ENCODE measurements at places on chromosomes 16 and 17.

- peak; percentile 67 for DNase-seq
These were observed 38.8 kb downstream of the C16orf95 start for GRCh38 chr16:87278191-87279093.

DNA sequence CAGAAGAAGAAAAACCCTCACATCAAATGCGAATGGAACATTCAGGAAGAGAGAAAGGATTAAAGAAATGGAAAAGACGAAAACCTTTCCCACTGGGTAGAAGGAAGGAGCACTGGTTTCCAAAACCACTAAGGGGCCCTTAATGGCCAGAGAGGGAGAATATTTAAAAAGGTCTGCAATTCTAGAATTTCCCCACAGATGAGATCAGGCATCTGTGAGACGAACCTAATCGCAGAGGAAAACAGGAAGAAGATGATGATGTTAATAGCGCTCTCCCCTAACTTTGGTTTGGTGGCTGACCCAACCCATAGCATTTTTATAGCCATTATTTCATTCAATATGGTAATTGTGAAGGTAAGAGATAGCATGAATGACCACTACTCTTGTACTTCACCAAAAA, 32.8 kb downstream of the XYLT1 start:
- DNase-seq: no peak

- no peak for DNase-seq
These were observed 77.3 kb upstream of the ATF7IP2 start for GRCh38 chr16:10308305-10309193.

GRCh38 chr16:50600582-50601283, 52.5 kb downstream of the NKD1 start:
- DNase-seq: no peak

DNA sequence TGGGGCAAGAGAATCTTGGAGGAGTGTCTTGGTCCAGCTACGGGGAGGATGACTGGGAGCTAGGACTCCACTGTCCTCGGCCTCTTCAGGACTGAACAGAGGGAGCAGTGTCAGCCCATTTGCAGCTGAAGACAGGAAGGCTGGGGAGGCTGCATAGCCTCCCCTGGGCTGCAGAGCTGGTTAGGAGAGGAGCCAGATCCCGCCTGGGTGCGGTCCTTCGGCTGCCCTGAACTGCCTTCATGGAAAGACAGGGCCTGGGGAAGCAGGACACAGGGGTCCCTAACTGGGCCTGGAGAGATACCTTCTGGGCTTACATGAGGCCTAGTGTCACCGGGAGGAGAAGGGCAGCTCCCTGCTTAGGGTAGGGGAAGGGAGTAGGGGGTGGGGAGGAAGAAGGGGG, 26.6 kb downstream of the UNC13D start:
- no peak for DNase-seq

DNA sequence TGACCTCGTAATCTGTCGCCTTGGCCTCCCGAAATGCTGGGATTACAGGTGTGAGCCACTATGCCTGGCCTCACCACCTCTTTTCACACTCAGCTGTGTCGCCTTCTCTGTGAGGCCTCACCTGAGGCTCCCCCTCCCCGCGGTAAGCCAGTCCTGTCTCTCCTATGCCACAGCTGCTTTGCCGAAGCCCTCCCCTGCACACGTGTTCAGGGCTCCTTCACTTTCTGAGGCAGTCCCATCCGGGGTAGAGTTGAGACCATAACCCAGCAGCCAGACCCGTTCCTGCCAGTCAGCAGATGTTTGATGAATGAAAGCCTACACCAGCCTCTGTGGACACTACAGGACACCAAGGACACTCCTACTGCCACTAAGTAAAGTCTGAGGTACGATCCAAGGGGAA, 10.6 kb downstream of the USP7 start:
- DNase-seq: no peak

DNA sequence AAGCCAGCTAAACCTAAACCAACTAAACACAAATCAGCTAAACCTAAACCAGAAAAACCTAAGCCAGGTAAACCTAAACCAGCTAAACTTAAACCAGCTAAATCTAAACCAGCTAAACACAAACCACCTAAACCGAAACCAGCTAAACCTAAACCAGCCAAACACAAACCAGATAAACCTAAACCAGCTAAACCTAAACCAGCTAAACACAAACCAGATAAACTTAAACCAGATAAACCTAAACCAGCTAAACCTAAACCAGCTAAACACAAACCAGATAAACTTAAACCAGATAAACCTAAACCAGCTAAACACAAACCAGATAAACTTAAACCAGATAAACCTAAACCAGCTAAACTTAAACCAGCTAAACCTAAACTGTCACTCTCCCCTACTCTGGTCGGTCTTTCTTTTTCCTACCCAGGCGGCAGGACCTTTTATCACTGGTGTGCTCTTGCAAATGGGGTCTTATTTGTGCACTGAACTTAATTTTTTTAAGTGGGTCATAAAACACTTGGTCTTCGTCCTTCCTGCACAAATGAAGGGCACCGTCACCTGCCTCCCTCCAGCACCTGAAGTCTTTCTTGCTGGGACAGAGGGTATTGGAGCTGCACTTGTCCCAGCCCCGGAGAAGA, 7.2 kb downstream of the EVPL start:
- DNase-seq: no peak

DNA sequence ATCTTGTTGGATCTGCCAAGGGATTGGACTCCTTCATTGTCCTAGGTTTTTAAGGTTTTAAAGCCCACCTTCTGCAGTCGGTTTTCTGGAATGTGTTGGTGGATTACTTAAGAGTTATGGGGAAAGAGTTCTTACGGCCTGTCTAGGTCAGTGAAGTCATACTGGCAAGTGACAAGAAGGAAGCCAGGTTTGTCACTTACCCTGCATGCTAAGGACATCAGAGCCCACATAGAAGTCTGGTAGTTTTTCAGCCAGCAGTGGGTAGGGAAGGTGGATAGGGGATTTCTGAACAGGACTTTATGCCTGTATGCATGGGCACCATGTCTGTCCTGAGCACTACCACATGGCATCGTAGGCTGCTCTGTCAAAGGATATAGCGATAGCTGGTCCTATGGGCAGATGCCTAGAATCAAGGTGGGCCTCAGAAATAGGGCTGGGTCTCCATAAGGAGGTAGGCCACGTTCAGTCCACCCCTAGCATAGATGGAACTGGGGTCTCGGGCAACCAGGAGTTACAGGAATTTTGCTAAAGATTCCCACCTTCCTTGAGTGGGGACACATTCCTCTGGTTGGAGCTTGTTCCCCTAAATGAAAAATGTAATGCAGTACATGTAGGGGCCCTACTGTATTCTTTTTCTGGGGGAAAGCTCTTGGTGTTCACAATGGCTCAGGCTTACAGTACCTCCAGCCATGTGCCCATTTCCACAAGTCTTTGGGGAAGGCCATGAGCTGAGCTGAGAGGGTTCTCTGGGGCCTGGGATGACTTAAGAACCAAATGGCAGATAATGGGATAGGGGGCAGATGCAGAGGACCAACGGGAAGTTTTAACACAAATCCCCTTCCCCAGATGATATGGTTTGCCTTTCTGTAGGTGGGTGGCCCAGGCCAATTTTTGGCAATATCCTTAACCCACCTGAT, 27.5 kb downstream of the TRPV2 start:
- DNase-seq: no peak

GRCh38 chr17:37079735-37080134, 131.0 kb downstream of the AATF start:
- no peak for DNase-seq

GRCh38 chr16:86753399-86753798, 175.1 kb downstream of the FOXL1 start:
- no peak for DNase-seq

DNA sequence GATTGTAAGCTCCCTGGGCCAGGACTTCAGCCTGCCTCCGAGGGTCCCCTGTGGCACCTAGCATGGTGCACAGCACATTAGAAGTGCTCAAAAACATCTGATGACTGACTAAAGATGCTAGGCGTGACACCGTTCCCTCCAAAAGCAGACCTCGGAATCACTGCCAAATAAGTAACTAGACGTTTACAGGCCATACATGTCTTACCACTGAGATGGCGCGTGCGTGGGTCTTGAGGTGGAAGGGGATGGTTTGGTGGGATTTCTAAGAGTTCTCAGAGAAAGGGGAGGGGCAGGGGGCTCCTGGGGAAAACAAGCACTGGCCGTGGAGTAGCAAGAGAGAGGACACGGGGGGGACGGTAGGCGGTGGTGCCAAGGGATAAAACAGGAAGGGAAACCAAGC, 12.4 kb downstream of the MPO start:
- DNase-seq: no peak

GRCh38 chr17:5527601-5528250, 41.4 kb downstream of the MIS12 start:
- no peak for DNase-seq

GRCh38 chr16:89786474-89787364, 29.7 kb downstream of the FANCA start:
- no peak for DNase-seq

- DNase-seq: no peak
These were observed 10.0 kb downstream of the TNFAIP1 start for GRCh38 chr17:28345419-28346198.

DNA sequence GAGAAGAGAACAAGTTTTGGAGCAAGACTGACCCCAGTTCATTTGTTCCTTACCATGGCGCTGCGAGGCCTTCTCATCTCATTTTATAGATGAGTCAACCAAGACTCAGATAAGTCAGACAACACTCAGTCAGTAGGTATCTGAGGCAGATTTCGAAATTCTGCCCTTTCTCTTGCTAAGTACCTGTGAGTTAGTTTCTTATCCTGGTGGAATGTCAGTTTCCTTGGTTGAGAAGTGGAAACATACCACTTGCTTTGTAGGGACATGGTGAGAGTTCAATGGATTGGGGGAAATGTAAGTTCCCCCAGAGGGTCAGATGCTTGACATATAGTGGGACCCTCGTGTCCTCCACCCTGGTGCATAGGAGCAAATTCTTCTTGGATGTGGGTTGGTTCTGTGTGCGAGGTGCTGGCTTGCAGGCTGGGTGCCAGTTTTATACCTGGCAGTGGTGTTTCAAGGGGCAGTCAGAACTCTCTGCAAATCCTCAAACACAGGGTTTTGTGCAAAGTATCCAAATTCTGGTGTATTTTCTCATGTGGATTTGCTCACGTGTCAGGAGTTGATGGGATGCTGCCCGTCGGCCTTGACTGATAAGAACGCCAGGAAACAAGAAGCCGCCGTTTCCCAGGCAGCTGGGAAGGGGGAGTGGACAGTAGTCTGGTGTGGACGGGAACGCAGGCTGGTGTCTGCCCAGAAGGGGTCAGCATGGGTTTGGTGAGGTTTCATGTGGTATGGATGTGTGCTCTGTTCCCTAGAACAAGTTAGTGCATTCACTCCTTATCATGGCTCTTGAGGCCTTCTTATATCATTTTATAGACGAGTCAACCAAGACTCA, 61.1 kb upstream of the CIBAR2 start:
- DNase-seq: no peak

- no peak for DNase-seq
These were observed 69.2 kb downstream of the TANC2 start for GRCh38 chr17:63035271-63035670.

DNA sequence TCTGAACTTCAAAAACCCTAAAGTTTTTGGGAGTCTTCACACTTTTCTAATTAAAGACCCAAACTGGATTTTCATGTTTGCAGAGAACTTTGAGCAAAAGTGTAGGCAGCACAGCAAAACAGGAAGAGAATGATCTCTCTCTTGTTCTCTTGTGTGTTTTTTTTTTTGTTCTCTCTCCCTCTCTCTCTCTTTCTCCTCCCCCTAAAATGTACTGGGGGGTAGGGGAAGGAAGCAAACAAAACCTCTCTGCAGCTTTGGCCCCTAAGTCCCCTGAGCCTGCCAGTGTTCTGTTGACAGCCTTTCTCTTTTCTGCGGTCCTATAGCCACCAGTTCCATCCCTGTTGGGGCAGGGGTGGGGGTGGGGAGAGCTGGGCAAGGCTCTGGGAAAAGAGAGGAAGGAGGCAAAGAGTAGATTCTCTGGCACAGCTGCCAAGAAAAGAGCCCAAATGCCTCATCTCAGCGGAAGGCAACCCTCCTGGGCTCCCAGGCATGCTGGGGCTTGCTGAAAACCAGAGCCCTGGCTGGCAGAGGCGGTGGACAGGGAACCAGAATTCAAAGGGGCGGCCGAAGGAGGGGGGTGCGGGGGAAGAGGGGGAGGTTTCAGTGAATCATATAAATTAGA, 295.3 kb downstream of the SOX9 start:
- DNase-seq: no peak

DNA sequence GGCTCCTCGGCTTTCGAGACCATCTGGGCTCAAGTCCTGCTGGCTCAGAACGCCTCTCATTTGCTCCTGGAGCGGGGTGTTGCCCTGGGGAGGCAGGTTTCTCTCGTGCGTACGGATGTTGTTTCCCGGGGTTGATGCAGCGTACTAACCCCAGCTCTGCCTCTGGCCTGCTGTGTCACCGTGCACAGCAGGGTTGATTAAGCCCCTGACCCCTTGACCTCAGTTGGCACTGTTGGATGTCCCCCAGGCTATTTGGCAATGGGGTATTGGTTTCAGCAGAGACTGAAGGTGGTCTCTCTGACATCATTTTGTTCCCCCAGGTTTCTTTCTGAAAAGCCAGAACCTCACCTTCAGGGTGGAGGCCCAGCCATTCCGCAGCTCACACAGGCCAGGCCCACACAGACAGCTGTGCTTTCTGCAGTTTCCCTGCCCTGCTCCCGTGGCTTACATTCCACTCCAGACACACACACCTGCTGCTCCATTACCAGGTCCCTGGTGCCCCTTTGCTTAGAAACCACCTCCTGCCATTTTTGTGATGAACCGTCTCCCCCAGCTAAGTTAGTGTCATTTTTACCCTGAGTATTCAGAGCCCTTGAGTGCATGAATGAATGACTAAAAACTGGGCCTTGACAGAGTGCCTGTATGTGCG, 233.5 kb downstream of the CCDC182 start:
- DNase-seq: no peak

DNA sequence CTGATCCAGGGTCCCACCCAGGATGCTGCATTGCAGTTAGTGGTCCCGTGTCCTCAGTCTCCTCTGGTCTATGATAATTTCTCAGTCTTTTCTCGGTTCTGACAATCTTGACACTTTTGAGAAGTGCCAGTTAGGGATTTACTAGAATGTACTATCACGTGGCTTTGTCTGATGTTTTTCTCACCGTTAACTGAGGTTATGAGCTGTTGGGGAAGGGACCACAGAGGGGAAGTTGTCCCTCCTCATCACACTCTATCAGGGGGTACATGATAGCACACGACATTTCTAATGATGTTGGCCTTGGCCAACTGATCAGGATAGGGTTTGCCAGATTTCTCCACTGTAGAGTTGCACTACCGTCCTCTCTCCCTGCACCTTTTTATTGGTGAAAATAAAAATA, 250.9 kb upstream of the SDK2 start:
- DNase-seq: no peak

DNA sequence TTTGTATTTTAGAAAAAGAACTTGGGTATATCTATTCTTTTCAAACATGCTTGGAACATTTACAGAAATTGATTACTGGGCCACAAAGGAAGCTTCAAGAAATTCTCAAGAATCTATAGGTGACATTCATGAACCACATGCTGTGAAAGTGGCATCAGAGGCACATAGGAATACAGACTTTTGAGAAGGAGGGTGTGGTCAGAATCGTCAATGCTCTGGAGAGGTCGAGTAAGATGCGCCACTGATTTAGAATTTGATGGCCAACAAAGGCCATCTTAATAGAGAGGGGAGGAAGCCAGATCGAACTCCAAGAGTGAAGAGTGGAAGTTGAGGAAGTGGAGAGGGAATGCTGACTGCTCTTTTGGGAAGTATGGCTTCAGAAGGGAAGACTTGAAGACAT, 3.5 kb upstream of the NSMCE1 start:
- DNase-seq: no peak

Data from activated CD4-positive, alpha-beta memory T cell treated with anti-CD3 and anti-CD28 coated beads for 36 hours (primary cell).